ENCODE measurements at places on chromosomes 12 and 14.

GRCh38 chr14:49703965-49704364 lies 11.0 kb downstream of the KLHDC1 start:
- no peak for DNase-seq

GRCh38 chr12:31009976-31010375 lies 63.7 kb upstream of the DDX11 start:
- DNase-seq = no peak

- no peak for DNase-seq
Measured at GRCh38 chr12:126908765-126909142, 1358.2 kb upstream of the TMEM132C start.

DNA sequence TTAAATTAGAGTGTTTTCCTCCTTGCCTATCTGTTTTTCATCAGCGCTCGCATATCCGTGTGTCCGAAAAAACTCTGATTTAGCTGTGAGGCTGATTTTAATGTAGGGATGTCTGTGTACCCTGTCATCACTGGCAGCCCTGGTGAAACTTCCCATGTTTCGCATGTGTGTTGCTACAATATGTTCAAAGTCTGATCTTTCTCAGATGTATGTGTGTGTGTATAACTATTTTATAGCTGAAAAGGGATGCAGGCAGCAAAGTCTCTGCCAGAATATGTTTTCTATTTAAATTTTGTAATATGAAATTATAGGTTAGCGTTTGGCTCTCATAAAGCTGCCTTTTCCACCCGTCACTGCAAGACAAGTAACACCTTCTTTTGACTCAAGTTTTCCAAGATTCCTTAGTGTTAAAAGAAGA lies 154.8 kb downstream of the TMTC2 start:
- DNase-seq = no peak

DNA sequence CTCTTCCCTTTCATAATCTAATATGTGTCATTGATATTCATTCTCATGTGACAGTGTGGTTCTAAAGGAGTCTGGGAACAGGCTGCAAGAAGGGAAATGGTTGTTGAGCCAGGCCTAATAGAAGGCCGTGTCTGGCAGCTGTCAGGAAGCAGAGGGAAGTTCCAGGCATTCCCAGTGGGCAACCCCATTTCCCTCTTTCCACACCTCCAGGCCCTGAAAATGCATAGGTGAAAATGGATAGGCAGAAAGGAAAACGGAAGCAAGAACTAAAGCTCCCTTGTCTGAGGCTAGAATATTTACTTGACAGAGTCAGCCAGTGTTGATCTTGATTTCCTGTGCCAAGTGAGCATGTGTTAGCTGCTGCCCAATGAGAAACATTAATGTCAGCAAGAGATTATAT lies 97.7 kb downstream of the PPM1A start:
- DNase-seq = no peak

GRCh38 chr14:33566082-33566481 lies 384.8 kb downstream of the EGLN3 start:
- DNase-seq = no peak

DNA sequence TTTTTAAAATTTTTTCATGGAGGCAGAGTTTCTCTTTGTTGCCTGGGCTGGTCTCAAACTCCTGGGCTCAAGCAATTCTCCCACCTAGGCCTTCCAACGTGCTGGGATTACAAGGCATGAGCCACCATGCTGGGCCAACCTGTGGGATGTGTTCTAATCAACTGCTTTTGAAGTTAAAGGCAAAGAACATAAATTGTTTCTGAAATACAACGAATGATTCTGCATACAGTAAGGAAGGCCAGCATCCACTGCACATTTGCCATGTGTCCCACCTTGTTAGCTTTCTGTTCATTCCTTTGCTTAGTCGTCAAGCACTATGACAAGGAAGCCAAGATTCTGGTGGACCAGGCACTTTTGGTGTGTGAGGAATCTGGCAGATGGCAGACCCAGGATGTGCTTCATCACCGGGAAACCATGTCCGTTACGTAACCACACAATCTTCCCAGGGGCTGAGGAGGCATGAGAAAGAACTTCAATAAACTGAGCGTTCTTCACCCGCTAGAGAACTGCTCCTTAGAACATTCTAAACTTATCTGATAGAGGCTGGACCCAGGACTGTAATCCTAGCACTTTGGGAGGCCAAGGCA lies 24.5 kb downstream of the MOK start:
- DNase-seq = no peak

DNA sequence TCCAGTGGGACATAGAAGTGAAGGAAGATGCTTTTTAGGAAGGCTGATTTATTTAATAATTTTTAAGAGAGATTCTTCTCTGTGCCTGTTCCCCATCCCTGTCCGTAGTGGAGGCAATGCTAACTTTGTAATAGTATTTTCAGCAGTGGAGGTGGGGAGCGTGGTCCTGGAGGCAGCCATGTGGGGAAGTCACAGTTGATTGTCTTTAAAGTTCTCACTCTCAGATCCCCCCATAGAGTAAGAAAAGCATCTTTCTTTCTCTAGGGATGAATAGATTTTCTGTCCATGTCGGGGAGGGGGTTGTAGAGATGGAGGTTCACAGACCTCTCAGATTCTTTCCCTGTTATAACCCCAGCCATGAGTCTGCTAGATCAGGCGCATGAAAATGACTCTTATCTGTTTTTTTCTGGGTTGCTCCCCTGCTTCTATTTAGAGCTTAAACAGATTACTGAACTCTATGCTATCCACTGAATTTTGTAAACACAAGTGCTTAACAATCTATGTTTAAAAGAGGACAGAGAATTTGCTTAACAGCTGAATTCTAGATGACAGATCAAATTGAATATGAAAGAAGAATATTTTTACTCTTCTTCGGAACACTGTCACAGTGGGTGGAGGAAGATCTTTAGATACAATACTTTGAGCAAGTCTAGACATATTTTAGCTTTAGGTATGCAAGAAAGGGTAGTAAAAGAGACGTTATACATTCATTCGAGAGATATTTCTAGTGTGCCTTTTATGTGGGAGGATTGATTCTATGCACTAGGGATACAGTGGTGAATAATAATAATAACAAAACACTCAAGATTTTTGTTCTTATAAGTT lies 25.3 kb downstream of the TMEM117 start:
- DNase-seq = no peak

GRCh38 chr12:3604286-3604685 lies 113.3 kb downstream of the PRMT8 start:
- DNase-seq = no peak

GRCh38 chr12:52942901-52943181 lies 6.1 kb upstream of the KRT18 start:
- DNase-seq = no peak

- no peak for DNase-seq
Measured at GRCh38 chr12:6272300-6273204, 37.9 kb upstream of the PLEKHG6 start.

DNA sequence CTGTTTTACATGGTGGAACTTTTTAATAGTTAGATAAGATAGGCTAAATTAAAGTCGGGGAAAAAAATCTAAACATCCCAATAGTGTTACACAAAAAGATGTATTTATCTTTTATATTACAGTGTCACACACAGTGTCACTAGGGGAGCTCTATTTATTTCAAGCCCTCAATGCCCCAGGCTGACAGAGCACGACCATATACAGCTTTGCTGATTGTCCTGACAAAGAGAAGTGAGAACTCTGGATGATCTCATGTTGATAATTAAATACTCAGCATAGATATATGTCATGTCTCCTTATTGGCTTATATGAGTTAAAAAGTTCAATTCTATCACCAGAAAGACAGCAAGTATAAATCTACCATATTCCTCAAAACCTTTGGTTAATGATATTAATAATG lies 594.3 kb downstream of the LRFN5 start:
- DNase-seq = no peak

DNA sequence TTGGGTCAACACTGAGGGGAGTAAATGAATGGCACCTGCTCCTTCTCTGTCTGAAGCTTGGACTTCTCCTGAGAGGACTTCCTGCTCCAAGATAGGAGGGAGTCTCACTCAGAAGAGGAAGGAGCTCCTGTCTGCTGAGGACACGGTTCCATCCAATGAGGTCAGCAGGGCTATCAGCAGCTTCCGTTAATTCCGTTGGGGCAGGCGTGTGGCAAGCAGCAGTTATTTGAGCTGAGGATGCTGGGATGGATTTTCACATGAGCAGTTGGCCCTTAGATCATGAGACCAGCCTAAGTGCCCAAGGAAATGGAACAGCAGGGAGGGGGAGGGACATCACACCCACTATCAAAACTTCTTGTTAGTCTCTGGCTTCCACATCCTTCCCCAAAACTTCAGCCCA lies 159.0 kb upstream of the PZP start:
- DNase-seq = no peak

DNA sequence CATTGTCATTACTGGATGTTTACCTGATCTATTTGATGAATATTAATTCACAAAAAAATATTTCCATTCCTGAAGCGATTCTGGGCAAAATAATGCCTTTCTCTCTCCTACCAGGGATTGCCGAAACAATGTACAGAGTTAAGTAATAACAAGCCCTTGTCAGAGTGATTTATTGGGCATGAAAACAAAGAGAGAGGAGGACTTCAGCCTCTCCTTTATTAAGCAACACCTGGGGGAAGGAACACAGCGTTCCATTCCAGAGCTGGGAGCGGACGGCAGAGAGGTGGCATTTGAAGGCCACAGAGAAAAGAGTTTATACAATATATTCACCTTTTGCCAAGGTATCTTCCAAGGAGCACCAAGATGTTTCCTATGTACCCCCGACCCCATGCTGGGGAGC lies 165.8 kb downstream of the KSR2 start:
- DNase-seq = no peak

DNA sequence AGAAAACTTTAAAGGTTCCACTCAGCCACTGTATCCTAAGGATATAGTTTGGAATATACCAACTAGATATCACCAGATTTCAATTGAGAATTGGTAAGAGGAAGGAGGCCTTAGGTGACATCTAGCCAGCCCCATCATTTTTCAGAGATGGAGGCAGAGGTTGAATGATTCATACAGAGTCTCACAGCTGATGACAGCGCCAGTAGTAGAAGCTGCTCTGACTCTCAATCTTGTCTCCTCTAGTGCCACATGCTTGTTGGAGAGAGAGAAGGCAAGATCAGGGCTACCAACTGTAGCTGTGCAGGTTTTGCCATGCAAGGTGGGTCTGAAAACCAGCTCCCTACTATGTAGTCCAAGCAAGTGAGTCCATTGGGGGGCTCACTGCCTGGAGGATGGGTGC lies 6.1 kb downstream of the FRMD6 start:
- no peak for DNase-seq

GRCh38 chr14:64761441-64762043 lies 57.3 kb downstream of the PLEKHG3 start:
- DNase-seq = peak; percentile 87

GRCh38 chr14:103657471-103657870 lies 28.5 kb downstream of the KLC1 start:
- DNase-seq = no peak

GRCh38 chr14:70515811-70516210 lies 19.0 kb downstream of the ADAM20 start:
- DNase-seq = no peak

GRCh38 chr14:105760691-105761344 lies 234.4 kb downstream of the TMEM121 start:
- no peak for DNase-seq

- no peak for DNase-seq
Measured at GRCh38 chr14:63854330-63854729, 1.5 kb downstream of the SYNE2 start.

GRCh38 chr14:83470959-83471695 lies 1937.5 kb upstream of the SEL1L start:
- no peak for DNase-seq

DNA sequence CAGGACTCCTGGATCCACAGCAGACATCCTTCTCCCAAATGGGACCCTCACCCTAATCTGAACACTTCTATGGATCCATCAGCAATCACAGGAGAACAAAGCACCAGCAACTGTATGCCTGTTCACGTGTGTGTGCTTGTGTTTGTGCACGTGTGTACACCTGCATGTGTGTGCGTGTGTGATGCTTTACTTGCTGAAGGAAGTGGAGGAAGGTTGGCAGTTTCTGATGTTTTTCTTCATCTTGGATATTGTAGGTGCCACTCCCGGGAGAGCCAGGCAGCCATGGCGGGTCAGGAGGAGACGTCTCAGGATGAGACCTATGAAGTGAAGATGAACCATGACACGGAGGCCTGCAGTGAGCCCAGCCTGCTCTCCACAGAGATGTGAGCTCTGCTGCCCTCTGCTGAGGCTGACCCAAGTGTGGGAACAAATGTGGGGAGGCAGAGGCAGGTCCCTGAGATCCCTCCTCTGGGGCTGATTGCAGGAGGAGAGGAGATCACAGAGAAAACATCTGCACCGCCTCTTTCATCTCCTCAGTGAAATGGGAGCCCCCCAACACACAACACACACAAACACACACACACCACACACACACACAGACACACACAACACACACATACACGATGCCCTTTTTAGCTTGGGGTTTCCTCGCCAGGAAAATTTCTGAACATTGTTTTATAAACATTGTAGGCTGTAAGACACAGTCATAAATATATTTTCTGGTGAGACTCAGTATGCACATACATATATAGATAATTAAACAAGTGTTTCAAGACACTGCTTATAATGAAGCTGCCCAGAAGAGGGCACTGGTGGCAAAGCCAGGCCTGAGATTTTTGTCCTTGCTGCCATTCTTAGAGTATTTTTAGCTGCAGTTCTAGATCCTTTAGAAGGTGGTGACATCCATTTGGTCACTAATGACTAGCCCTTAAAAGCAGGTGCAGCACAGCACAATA lies 112.2 kb upstream of the FKBP4 start:
- DNase-seq = peak; percentile 42

DNA sequence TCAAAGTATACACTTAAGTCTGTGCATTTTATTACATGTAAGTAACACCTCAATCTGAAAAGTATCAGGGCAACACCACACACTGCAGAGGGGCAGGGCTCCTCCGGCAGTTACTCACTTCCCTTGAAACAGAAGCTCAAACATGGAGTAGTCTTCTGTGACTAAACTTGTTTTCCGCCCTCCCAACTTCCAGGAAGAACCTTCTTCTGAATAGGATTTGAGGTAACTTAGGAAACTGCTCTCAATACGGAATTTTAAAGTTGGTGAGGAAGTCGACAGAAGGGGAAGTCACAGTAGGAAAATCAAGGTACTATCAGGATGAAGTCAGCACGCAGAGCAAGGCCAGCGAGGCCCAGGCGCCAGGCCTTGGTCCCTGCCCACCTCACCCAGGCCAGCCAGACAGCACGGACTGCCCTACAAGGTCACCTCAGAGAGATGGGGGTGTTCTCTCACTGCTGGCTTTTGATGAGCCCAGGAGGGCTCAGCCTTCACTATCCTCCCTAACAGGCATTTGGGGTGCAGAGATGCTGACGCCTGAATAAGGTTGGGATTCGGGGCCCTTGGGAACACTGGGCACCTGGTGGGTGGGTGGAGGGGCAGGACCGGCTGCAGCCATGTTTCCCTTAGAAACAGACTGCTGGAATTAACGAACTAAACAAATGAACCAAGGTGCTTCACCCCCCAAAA lies 5.8 kb downstream of the ANKRD9 start:
- DNase-seq = peak; percentile 69

- DNase-seq = no peak
Measured at GRCh38 chr14:31930493-31931240, 146.4 kb upstream of the ARHGAP5 start.

- no peak for DNase-seq
Measured at GRCh38 chr12:121000530-121000929, 15.8 kb downstream of the C12orf43 start.
